ENCODE measurements at places on chromosomes 1 and 21.

DNA sequence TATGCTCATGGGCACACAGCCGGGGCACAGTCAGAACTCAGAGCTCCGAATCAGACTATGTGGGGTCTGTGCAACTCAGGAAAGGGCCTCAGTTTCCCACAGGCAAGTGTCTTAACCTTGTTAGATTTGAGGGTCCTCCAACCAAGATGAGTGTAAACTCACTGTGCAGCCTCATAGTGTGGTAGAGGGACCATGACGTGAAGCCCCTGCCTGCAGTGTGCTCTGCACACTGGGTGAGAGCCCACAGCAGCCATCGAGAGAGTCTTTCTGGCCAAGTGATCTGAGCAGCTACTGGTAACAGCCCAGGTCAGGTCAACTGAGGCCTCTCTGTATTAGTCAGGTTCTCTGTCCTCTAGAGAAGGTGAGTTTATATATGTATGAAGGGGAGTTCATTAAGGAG, 592 bp upstream of the LYPD8 start:
- DNase-seq: no peak

DNA sequence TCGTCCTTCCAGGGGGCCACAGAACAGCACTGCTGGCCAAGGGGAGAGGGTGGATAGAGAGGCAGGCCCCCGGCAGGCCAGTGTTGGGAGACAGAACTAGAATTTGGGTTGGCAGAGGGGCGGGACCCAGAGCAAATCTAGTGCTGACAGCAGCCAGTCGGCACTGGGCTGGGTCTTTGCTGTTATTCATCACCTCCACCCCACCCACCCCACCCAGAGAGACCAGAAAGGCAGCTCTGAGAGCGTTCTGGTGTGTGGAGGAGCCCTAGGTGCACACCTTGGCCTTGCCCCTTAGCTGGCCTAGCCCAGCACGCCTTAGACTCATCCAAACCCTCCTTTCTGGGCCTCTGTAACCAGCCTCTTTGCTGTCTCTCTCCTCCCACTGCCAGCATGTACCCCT, 6.4 kb upstream of the PKP1 start:
- no peak for DNase-seq

DNA sequence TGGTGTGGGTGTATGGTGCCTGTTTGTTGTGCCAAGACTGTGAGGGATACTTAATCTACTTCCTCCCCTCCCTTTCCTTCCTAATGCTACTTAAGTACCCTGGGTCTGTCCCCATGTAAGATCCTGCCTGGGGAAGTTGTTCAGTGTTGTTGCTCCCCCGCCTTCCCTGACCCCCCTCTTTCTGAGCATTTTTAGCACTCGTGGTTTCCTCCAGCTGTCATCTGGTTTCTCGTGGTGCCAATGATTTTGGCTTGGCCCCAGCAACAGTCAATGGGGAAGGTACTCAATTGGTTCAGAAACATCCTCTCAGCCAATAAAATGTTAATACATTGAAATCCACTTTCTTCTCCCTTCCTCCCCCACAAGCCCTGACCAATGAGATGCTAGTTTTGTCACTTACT, 8.0 kb upstream of the B4GALT3 start:
- DNase-seq: peak; percentile 85

GRCh38 chr1:235724730-235725129, 75.1 kb upstream of the GNG4 start:
- no peak for DNase-seq

- DNase-seq: no peak
These were observed 518.7 kb downstream of the RWDD3 start for GRCh38 chr1:95752515-95753381.

- DNase-seq: no peak
These were observed 18.6 kb upstream of the GPR37L1 start for GRCh38 chr1:202104073-202104472.

GRCh38 chr1:61157468-61157987, 75.2 kb downstream of the NFIA start:
- no peak for DNase-seq

DNA sequence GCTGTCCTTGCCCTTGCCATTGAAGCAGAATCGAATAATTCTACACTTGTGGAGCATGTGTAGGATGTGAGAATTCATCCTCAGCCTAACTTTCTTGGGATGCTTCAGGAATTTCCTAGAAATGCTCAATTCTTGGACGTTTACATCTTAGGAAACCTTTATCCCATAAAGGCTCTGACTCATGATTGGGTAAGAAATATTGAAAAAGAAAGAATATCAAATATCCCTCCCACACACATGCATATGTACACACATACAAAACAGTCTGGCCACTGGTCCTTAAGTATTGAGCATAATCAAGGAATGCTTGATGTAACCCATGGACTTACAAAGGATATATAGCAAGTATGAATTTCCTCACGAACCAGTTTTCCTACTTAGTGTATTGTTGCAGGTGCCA, 83.9 kb upstream of the IPO9 start:
- no peak for DNase-seq

DNA sequence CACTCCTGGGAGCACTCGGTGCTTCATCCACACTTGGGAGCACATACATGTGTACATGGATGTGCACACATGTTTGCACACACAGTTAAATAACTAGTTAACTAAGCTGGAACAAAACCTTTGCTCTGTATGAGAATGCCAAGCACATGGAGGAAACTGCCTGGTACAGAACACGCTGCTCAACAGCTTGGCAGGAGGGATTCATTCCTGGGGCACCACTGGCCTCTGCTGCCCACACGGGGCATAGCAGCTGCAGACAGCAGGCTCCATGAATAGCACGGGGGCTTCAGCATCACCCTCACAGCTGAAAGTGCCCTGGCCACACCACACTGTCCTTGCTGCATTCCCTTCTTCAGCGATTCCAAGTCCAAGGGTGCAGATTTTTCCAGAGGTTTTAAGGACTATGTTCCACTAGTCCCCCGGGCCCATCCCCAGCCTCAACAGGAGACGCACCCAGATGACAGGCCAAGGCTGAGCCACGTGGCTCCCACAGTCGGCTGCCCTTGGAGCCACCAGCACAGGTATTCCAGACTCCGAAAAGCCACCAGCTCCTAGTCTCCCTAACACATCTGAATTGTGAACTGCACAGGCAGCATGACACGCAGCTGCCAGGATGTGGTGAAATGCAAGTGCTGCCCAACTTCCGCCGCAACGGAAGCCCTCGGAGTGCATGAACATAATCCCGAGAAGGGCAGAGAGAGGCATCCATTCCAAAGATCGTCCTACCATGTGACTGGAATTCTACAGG, 16.9 kb downstream of the NPHP4 start:
- peak; percentile 47 for DNase-seq

- no peak for DNase-seq
These were observed 3.8 kb downstream of the MXRA8 start for GRCh38 chr1:1354271-1355247.

DNA sequence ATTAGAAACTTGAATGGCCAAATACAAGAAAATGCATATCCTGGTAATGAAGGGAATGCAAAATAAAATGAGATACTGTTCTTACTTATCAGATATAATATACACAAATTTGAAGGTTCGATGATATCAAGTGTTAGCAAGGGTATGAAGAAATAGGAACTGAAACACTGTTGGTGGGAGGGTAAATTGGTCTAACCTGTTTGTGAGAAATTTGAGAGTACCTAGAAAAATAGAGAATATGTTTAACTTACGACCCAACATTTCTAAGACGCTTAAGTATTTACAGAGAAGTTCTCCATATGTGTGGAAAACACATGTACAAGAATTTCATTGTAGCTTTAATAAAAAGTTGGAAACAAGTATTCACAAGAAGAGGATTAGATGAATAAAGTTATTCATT, 25.9 kb downstream of the ATG4C start:
- DNase-seq: peak; percentile 12

DNA sequence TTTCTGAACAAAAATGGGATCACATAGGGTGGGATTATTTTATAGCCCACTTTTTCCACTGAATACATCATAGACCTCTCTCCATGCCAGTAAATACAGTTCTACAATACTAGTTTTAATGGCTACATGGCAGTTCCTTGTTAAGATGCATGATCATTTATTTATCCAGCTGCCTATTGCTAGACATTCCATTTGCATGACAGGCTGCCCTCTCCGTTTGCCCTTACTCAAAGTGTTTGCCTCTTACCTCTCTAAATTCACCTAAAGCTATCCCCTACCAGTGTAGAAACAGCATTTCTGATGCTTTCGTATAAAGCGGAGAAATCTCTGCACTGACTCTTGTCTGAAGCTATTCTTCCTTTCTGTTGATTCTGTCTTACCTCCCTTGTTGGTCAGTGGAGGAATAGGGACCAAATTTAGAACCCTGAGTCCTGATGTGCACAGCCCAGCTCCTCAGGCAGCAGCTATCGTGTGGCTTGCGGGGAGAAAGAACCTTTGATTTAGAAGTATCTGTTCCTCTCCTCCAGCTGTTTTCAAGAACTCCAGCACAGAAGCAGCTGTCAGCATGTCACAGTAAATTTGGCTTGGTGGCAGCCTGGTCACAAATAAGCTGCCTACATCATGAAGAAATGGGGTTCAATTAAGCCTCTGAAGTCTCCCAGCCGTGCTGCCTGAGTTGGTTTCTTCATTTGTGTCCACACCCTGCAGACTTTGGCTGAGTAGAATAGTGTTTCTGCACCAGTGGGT, 337.3 kb downstream of the PRDM2 start:
- DNase-seq: no peak

DNA sequence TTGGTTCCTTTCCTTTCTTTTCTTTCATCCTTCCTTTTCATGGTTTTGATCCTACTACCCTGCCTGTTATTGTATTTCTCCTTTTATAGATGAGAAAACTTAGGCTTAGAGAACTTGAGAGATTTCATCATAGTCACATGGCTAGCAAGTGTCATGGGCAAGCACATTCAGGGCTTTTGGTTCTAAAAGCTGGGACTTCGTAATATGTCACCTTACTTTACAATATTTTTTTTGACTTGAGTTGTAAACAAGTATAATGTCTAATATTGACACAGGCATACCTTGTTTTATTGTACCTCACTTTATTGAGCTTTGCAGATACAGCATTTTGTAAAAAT, 70.7 kb downstream of the MTR start:
- no peak for DNase-seq

DNA sequence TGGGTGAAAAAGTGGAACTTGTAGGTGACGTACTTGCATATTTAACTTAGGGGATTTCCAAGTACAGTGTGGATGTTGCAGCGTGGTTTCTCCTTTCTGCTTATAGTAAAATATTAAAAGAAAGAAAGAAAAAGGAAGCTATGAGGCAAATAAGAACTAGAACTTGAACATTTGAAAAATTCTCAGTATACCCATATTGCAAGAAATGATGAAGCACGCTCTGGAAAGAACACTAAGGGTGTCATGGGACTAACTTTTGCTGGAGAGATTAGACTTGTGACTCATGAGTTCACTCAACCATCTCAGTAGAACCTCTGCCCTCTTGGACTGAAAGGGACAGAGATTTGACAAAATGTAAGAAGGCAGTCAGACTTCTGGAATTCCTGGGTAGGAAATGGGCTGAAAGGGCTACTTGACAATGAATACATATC, 704.5 kb upstream of the ADGRL4 start:
- DNase-seq: peak; percentile 14

- DNase-seq: no peak
These were observed 182.2 kb upstream of the DUSP10 start for GRCh38 chr1:221923929-221924598.

DNA sequence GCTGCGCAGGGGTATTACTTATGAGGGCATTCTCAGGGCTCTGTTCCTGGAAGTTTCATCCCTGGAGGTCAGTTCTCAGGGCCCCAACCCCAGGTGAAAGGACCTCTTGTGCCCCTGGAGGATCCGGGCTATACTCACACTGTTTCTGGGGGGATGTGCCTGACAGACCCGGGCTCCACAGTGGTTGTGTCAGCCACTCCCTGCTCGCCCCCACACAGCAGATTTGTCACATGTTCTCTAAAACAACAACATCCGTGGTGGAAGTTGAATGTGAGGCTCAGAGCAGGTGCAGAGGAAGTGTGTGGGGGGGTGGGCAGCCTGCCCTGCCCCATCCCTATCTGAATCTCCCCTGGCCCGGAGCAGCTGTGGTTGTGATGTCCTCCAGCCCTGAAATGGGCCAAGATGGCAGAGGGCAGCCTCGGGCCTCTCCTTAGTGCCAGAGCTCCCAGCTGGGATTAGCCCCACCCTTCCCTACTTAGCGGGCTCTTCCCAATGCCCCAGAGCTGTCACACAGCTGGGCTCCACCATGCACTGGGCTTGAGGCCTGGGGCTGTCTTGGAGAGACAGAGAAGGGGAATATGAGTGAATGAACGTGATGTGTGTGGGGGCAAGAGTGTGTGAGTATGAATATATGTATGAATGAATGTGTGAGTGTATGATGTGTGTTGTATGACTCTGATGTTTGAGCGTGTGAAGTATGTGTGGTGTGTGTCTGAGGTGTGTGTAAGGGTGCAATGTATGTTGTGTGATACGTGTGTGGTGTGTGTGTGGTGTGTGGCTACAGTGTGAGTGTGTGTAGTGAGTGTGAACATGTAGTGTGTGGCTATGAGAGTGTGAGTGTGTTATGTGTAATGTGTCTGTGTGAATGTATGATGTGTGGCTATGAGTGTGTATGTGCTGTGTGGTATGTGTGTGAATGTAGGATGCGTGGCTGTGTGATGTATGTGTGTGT, 1.5 kb upstream of the FCMR start:
- peak; percentile 80 for DNase-seq

- no peak for DNase-seq
These were observed 53.0 kb upstream of the ABCG1 start for GRCh38 chr21:42165901-42166300.

DNA sequence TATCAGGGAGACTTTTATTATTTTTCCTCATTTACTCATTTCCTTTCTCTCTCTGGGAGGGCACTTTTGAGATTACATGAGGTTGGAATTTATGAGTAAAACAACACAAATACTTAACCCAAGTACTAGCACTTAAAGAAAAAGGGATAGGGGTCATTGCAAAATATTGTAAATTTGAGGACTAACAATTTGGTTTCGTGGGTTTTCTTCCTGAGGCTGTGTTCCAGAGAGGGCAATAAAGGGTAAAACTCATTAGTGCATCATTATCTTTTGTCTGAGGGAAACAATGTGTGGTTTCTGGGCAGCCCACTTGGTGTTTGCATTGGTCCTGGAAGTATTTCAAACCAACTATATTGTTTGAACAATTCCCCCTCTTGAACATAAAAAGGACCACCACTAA, 96.5 kb downstream of the GREM2 start:
- DNase-seq: no peak

DNA sequence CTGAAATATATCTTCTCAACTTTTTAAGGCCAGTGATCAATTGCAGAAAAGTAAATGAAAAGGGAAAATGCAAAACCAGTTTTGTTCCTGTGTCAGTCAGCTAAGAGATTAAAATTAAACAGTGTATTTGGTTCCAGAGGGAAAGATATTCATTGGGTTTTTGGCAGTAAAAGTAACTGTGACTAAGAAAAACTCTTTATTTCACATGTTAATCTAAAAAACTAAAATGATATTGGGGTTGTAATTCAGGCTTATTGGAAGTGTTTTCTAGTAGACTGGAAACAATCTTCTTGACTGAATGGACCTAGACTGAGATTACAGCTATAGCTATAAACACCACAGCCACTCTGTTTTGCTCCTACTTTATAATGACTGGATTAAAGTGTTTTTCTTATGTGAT, 413.9 kb downstream of the ADGRL2 start:
- no peak for DNase-seq
